ENCODE measurements at places on chromosomes 1 and 21.
A peak's percentile ranks its signal among the peaks of the same experiment; 100 is the strongest.

DNA sequence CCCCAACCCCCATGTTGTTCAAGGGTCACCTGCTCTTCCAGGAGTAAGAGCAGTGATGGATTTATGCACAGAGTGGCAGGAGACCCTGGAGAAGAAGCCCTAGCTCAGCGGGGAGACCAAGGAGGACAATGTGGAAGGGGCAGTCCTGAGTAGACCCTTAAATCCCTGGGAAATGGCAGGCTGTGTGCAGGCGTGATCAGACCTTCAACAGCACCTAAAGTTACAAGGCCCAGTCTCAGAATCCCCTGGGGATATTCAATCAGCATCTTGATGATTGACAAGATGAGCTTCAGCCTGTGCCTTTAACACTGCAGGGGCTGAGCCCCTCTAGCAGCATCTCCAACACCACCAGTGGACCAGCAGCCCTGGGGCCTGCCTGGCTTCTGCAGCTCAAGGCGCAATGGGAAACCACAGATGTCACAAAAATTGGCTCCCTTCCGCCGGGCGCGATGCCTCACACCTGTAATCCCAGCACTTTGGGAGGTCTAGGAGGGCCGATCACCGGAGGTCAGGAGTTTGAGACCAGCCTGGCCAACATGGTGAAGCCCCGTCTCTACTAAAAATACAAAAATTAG lies 60.4 kb downstream of the IRF2BP2 start:
- DNase-seq, result no peak

DNA sequence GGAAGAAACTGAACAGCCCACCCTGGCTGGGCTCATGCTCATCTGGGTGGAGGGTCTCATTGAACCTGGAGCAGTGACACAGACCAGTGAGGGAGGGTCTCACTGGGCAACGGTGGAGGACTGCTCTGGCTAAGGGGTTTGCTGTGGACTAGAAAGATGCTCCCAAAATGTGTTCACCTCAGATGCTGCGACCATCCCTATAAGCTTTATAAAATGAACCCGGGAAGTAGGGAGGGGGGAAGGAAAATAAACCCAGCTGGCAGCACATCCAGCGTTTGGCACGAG lies 34.5 kb upstream of the LBR start:
- DNase-seq, result no peak

DNA sequence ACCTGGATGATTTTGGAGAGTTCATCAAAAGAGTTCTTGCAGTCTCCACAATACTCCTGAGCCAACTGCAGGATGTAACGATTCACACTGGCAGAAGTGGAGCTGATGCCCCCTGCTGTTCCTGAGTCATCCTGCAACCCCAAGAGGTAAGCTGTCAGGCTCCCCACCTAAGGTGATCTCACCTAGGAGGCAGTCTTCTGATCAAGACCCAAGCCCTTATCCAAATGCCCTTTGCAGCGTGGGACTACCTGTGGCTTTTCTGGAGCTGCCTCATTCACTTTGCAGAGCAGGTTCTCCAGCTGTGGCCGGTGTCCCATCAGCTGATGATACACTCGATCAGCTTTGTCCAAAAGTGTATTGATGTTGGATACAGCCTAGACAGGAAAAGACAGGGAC lies 96.4 kb downstream of the UBR4 start:
- DNase-seq, result peak; percentile 54

DNA sequence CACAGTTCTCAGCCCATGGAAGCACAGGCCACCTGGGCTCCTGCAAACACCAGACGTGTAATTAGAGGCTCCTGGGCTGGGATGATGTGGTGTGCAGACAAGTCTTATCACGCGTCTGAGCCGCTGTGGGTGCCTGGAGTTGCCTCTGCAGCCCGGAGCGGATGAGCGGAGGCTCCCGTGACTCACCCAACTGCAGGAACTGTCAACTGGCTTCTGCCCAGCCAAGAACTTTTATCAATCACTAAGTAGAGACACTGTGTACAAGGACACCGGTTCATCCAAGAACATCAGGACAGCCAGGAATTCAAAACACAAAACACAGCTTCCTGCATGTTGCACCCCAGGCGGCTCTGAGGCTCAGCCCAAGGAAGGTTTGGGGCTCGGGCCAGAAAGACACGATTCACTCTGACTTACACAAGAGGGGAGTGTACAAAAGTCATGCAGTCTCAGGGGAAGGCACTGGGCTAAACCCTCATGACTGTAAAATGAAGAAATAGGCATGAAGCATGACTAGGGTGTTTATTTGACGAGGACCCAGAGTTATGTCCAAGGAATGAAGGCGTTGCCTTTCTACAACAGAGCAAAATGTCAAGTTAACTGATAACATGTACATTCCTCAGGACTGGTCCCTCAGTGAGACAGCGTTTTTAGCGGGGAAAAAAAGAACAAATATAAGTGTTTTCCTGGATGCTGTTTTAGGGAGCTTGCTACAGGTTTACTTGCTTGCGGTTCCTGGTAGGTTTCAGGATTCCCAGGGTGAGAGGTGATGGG lies 21.1 kb downstream of the ERRFI1 start:
- peak; percentile 41 for DNase-seq
